ENCODE measurements at places on chromosomes 13 and 19.

DNA sequence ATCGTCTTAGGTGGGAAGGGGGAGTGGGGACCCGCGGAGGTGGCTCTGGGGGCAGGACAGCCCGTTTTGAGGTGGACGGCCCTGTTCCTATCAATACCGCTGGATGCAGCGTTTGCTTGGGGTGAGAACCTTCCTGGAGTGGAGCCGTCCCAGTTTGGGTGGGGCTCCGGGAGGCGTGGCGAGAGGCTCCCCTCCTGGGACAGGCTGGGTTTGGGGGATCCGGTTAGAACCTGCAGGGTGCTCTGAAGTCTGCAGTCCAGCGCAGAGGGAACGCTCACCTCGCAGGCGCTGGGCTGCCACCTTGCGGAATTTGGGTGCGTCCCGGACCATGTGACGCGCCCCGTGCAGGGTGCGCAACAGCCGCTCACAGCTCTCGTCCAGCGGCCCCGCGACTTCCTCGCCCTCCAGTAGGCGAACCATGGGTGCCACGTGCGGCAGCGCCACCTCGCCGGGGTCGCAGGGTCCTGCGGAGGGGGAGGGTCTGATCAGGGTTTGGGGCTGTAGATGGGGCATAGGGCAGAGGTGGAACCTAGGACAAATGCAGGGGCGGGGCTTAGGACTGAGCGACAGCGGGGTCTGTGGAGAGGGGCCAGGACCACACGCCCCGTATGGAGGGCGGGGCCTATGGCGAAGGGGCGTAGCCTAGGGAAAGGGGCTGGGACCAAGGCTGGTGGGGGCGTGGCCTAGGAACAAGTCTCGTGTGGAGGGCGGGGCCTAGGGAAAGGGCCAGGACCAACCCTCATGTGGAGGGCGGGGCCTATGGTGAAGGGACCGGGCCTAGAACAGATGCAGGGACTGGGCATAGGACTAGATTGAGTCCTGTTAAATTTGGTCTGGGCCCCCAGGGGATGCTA, 13.8 kb downstream of the SH2D3A start:
- peaks cover 82% of the 10 kb centered on the region for H3K36me3 ChIP-seq
- H3K4me3 ChIP-seq: peak overlapping the region; percentile 63
- H3K27me3 ChIP-seq: no peaks in the 10 kb centered on the region
- ATAC-seq: peak; percentile 85
- H3K27ac ChIP-seq: no peak overlapping the region

GRCh38 chr13:28584873-28585381, 74.0 kb upstream of the POMP start:
- H3K27me3 ChIP-seq: peaks cover 4% of the 10 kb centered on the region
- no peak for ATAC-seq
- peak overlapping the region; percentile 45 for H3K4me3 ChIP-seq
- peak overlapping the region; percentile 3 for H3K27ac ChIP-seq
- H3K36me3 ChIP-seq: no peaks in the 10 kb centered on the region
- peaks cover 11% of the 10 kb centered on the region for H3K4me1 ChIP-seq

GRCh38 chr13:99498171-99499161, 2.8 kb upstream of the TM9SF2 start:
- H3K36me3 ChIP-seq: peaks cover 36% of the 10 kb centered on the region
- H3K4me3 ChIP-seq: peak overlapping the region; percentile 95
- H3K4me1 ChIP-seq: peaks cover 48% of the 10 kb centered on the region
- H3K27ac ChIP-seq: peak overlapping the region; percentile 99
- peak; percentile 80 for ATAC-seq

GRCh38 chr13:109983447-109983846, 197.1 kb upstream of the IRS2 start:
- no peaks in the 10 kb centered on the region for H3K36me3 ChIP-seq
- H3K27me3 ChIP-seq: peaks cover 10% of the 10 kb centered on the region
- no peak for ATAC-seq

GRCh38 chr13:60981407-60981806, 434.2 kb downstream of the PCDH20 start:
- H3K27ac ChIP-seq: no peak overlapping the region
- no peak for ATAC-seq
- H3K4me1 ChIP-seq: no peaks in the 10 kb centered on the region

- H3K4me1 ChIP-seq: peaks cover 4% of the 10 kb centered on the region
- H3K27me3 ChIP-seq: peaks cover under 1% of the 10 kb centered on the region
- H3K36me3 ChIP-seq: no peaks in the 10 kb centered on the region
- no peak overlapping the region for H3K27ac ChIP-seq
- no peak for ATAC-seq
- H3K4me3 ChIP-seq: no peak overlapping the region
Measured at GRCh38 chr13:25890671-25891212, 161.1 kb downstream of the SHISA2 start.

DNA sequence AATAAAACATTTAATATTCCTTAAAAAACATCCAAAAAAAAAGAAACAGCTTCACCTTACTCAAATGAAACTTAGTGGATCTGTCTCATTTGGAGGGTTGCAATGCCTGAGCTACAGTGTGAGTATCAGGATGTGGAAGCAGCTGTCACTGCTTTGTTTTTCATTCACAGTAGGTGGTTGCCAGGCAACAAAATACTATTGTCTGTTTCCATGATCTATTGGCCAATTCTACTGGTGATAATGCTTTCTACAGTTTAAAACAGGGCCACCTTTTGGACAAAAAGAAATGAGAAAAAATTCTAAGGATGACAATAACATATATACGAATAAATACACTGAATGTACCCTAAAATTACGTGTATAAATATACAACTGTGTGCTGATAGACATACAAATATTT, 3.0 kb downstream of the ENOX1 start:
- no peaks in the 10 kb centered on the region for H3K36me3 ChIP-seq
- no peak overlapping the region for H3K4me3 ChIP-seq
- no peak overlapping the region for H3K27ac ChIP-seq
- peaks cover 36% of the 10 kb centered on the region for H3K27me3 ChIP-seq
